ENCODE measurements at places on chromosomes 6 and 20.
A peak's percentile ranks its signal among the peaks of the same experiment; 100 is the strongest.

DNA sequence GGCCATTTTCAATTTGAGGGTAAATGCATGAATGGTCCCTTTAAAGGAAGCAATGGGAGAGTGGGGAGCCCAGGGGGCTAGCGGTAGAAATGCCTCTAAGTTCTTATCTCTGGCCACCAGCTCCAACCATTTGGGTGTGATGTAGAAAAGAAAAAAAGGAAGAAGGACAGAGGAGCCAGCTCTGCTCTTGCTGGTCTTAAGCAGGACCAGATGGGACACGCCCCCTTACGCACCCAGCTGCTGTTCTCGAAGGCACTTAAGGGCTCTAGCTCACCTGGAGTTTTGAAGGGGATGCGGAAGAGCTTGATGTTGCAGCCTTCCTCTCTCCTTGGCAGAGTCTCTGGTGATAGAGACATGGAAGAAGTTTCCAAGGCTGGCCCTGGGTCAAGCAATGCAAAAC lies 59.5 kb upstream of the RNF144B start:
- peak; percentile 69 for DNase-seq

DNA sequence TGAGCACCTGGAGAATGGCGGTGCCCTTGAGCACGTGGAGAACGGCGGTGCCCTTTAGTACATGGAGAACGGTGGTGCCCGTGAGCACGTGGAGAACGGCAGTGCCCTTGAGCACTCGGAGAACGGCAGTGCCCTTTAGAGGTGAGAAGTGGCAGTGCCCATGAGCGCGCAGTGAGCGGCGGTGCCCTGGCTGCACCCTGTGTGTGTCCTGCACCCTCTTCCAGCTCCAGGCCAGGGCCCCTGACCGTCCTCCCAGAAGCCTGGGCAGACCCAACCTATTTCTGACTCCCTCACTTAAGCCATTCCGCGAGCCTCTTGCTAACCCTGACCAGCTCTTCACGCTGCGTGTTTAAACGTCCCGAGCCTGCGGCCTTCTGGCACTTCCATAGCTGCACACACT lies 151.3 kb downstream of the DLL1 start:
- DNase-seq, result no peak

DNA sequence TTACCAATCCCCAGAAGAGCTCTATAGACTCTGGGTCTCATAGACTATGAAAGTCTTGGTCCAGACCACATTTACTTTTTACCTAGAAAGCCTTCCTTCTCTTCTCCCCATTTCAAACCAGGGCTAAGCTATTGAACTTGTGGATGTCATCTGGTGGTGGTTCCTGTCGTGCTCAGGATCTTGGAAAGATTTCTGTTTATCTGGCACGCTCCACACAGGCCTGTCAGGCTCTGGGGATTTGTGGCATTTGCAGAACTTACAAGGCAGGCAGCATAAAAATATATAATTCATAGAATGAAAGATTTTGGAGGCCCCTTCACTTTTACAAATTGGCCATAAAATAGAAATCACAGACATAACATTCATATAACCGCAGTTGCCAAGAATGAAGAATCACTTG lies 188.1 kb downstream of the UST start:
- DNase-seq, result peak; percentile 80

DNA sequence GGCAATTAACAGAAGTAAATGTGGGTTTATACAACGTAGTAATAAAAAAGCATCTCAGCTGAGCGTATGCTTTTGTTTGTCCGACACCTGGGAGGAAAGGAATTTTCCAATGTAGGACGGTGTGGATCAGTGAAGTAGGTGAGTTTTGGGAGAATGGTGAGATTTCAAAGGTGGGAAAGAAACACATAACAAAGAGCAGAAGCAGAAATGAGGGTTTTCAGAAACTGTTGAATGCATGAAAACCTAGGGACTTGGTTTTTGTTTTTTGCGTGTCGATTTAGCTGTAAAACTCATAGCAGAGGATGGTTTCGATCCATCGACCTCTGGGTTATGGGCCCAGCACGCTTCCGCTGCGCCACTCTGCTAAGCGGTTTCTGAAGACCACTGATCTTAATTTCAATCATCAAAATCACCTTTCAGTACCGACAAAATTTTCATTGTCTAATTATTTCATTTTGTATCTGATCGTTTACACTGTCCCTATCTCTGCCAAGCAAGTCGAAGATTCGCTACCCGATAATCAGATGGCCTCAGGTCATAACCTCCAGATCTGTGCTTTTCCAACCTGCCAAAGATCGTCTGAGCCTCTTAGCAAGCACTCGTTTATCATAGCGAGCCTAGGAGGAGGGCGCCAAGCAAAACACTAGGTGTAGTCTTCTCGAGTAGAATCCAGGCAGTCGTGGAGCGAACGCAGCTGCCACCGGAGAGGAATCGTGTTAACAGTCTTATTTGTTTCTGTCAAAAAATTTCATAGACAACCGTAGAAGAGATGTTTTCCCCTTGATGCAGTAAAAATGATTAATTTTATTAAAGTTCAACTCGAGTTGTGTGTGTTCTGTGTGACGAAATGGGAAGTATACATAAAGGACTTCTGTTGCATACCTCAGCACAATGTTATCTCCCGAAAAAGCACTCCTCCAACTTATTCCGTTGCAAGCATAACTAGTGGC lies 20.9 kb upstream of the POM121L2 start:
- DNase-seq, result peak; percentile 69

GRCh38 chr6:141809901-141810300 lies 322.8 kb upstream of the GJE1 start:
- DNase-seq, result peak; percentile 32

DNA sequence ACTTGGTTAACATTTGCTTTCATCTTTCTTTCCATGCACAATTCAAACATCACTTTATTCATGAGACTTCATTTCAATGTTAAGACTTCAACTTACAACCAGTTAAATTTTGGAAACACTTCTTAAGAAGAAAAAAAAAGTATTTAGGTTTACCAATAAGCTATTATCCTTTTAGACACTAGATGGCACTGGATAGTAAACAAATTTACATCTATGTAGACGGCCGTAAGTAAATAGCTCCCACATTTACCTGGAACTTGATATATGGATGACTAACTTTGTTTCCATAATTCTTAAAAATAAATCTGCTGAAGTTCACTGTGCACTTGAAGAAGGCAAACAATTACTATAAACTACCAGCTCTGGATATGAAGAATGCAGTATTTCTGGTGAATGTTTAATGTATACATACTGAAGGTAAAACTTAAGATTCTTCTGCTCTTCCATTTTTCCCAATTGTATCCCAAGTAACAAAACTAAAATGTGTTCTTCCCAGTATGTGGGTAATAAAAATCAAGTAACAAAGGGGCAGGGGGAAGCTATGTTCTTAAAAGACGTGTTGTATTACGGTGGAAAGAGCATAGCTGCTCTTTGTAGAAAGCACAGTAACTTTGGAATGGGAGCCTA lies 130.6 kb upstream of the C6orf118 start:
- peak; percentile 32 for DNase-seq

GRCh38 chr6:15880262-15880973 lies 217.6 kb upstream of the DTNBP1 start:
- DNase-seq, result no peak

DNA sequence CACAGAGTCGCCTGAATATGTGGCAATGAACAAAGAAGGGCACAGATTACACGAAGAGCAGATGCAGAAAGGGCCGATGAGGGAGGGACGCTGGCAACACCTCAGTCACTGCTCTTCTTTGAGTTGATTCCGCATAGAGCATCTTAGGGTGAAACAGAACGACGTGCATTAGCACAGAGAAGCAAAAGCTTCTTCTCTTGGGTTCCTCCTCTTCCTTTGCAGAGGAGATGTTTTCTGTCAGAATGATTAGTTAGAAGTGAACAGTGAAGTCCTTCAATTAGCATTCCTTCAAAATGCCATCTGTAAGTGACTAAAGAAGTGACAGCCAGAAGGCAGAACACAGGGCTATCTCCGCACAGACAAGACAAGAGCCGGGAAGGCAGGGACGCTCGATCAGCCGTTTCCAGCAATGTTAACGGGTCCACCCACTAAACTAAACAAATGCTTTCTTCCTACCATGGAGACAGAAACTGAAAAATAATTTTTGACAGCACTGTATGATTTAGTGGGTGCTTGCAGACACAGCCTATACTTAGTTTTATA lies 219.8 kb upstream of the AGPAT4 start:
- DNase-seq, result no peak

GRCh38 chr6:3026791-3027626 lies 27.3 kb downstream of the NQO2 start:
- DNase-seq, result peak; percentile 67

DNA sequence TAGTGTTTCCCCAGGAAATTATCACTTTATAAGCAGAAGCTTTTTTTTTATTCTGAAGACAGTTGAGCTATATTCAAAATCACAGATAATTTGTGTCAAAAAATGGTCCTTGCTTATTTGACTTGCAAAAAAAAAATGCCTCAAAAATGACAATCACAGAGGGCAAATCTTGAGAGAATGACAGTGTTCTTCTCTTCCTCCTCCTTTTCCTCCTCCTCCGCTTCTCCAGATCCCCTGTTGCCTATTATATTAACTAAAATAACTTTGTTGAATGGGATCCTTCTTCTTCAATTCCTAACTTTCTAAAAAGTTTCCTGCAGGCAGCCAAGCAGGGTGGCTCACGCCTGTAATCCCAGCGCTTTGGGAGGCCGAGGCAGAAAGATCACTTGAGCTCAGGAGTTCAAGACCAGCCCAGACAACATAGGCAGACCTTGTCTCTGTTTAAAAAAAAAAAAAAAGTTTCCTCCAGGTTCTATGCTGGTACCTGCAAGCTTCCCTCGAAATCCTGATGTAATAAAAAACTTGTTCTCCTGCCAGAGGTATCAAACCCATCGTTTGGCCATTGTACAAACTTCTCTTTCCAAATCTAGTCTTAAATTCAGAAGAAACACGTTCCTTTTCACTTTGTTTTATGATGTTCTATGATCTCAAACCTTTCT lies 128.6 kb downstream of the IPCEF1 start:
- DNase-seq, result no peak

GRCh38 chr6:30207619-30208295 lies 5.4 kb downstream of the TRIM26 start:
- DNase-seq, result peak; percentile 36

DNA sequence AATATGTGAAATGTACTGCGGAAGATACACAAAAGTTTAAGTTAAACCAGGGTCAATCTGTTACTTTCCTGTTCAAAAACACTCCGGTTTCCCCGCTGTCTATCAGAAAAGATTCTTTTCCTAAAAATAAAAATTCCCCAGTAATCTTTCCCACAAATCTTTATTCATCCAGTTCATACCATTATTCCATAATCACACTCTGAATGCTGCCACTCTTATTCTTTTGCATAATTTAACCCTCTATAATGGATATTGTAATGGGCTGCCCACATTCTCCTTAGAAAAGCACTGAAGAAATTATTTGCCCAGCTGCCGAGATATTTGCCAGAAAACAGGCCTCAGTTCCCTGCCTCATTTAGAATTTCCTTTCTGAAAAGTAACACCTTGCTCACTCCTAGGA lies 68.6 kb downstream of the EPHA7 start:
- DNase-seq, result no peak

- peak; percentile 92 for DNase-seq
Observed at GRCh38 chr6:80217794-80218193, 111.3 kb downstream of the BCKDHB start.

DNA sequence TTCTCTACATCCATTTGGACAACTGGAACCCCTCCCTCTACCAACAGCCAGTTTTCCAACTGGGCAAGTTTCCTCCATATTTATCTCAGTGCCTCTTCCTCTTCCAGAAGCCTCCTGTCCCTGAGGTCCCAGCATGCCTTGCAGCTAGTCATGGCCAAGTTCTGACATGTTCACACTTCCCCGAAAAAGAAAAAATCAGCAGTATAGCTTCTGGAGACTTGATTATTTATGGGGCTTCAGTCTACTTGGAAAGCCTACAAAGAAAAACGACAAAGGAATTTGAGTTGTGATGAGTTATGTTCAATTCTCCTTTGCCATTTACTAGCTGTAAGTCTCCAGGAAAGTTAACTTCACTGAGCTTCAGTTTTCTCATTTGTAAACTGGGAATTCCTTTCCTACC lies 406.5 kb downstream of the MAFB start:
- DNase-seq, result peak; percentile 42

DNA sequence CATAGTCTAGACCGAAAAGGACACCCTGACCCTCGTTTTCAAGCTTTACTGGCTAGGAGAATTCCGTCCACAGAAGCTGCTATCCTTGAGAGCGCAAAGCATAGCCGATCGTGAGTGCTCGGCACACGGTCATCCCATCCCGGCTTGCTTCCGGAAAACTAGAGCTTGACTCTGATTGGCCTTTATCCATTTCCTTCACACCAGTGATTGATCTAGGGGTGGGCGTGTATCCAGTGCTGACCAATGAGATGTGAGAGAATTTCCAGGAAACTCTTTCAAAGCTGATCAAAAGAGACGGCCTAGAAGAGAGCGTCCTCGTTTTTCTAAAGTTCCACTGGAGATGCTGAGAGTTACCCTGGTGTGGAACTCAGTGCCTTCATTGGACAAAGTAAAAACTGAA lies 41.0 kb upstream of the NFATC2 start:
- DNase-seq, result no peak

- DNase-seq, result peak; percentile 17
Observed at GRCh38 chr20:43442282-43442880, 15.3 kb upstream of the SRSF6 start.

DNA sequence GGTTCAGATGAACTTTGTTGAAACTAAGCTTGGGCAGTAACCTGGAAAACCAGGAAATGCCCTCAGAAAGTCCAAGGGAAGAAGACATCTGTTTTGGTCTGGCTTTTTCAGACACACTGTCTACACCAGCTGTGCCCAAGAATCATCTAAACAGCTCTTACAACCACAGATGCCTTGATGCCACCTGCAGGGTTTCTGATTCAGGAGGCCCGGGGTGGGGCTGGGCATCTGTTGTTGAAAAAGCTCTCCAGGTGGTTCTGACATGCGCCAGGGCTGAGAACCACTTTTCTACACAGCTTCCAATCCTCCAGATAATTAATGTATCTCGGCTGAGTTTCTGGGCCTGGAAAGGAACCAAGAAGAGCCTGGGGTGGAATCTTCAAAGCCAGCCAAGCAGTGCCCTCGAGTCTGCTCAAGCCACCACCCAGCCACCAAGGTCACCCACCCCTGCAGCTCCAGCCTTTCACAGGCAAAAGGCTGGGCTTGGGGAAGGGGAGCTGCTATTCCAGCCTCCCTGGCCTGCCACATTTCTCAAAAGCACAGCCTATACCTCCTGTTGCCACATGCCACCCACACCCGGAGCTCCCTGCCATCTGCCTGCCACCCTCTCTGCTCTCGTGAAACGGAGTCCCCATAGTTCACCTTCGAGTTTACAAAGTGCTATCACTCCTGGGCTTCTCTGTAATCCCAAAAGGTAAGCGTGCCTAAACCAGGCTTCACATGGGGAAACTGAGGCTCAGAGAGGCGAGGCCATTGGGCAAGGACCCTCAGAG lies 9.4 kb downstream of the MDGA1 start:
- DNase-seq, result no peak
